ENCODE measurements at places on chromosomes 6 and 20. TPM values are rescaled to one million over a fixed set of nuclear protein-coding genes. Genes with fewer than 3 reads are reported as not detected.

F13A1 gene
- total RNA-seq: not detected

DNA sequence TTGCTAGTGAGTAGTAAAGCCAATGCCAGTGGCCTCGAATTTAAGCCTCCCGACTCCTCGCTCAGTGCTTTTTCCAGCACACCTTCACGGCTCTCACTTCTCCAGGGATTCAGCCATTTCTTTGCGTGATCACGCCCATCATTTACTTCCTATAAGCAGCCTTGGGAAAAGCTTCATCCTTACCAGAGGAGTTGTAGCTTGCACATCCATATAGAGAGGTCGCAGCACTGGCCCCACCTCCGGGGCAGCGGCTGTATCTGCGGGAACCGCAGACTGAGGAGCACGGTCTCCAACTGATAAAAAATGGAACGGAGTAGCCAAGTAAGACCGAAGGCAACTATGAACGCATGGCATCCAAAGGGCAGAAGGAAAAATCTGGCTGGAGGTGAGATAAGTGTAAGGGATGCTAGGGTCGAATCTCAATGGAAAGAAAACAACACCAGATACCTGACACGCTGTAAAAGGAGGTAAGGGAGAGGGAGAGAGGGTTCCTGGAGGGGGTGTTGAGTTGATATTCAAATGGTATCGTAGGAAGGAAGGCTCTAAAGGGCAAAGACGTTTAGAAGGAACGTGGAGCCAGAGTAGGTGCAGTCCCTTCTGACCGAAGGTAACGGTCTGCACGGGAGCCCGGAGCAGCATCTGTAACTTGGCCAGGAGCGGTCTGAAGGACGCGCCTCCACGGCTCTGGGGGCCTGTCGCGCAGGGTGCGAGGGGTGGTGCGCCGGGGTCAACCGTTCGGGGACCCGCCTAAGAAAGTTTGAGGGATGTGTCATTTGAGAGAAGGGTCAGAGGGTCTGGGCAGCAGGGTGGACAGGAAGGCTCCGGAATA is 640 bp downstream of the NFS1 start:
- H3K27me3 ChIP-seq: no peaks in the 10 kb centered on the region
- H3K4me3 ChIP-seq: peak overlapping the region; percentile 93
- H3K4me1 ChIP-seq: peaks cover 40% of the 10 kb centered on the region
- peak overlapping the region; percentile 81 for H3K27ac ChIP-seq
- DNase-seq: no peak

DNA sequence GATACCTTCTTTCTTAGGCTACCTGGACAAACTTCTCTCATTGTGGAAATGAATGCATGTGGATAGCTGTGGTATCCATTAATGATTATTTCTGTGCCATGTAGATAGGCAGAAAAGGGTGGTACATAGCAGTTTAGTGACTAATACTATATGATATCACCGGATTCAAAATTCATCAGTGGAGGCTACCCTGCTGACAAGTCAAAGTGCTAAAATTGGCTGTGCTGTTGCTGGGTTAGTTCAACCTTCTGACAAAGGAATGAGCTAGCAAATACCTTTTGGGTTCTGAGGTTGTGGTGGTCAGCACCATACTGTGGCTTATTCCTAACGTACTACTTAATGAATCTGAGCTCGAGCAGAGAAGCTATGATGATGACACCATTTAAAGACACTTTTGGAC is 109.1 kb downstream of the TFAP2B start:
- H3K27ac ChIP-seq: no peak overlapping the region
- no peaks in the 10 kb centered on the region for H3K27me3 ChIP-seq
- H3K4me1 ChIP-seq: no peaks in the 10 kb centered on the region
- H3K36me3 ChIP-seq: no peaks in the 10 kb centered on the region

- peaks cover 3% of the 10 kb centered on the region for H3K27me3 ChIP-seq
- no peak overlapping the region for H3K27ac ChIP-seq
- H3K4me3 ChIP-seq: no peak overlapping the region
- H3K4me1 ChIP-seq: no peaks in the 10 kb centered on the region
Measured at GRCh38 chr6:117397536-117398227, 28.1 kb downstream of the ROS1 start.

GDAP1L1 gene
- total RNA-seq: 0.50 TPM

DNA sequence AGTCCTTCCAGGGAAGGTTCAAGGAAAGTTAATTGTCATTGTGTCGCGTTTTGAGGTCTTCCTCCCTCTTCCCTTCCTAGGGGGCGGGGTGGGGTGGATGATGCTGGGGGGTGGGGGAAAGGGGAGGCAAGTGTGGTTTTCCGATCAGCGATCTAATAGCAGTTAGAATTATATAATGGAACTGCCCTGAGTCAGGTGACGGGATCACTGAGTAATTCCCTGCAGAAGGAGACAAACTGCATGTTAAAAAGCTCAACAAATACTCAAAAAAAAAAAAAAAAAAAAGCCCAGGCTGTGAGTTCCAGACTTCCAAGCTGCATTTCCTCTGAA is 240.4 kb downstream of the PHACTR1 start:
- DNase-seq: no peak
- H3K27ac ChIP-seq: no peak overlapping the region
- H3K36me3 ChIP-seq: no peaks in the 10 kb centered on the region
- H3K27me3 ChIP-seq: peaks cover 44% of the 10 kb centered on the region
- peak overlapping the region; percentile 66 for H3K4me3 ChIP-seq

GRCh38 chr6:138250513-138251247 is 32.4 kb upstream of the PBOV1 start:
- DNase-seq: no peak
- no peaks in the 10 kb centered on the region for H3K36me3 ChIP-seq
- no peak overlapping the region for H3K4me3 ChIP-seq

GRCh38 chr6:68976260-68976659 is 341.2 kb downstream of the ADGRB3 start:
- H3K4me1 ChIP-seq: no peaks in the 10 kb centered on the region
- no peaks in the 10 kb centered on the region for H3K36me3 ChIP-seq
- no peak overlapping the region for H3K27ac ChIP-seq
- no peak overlapping the region for H3K4me3 ChIP-seq
- H3K27me3 ChIP-seq: no peaks in the 10 kb centered on the region
- no peak for DNase-seq

DNA sequence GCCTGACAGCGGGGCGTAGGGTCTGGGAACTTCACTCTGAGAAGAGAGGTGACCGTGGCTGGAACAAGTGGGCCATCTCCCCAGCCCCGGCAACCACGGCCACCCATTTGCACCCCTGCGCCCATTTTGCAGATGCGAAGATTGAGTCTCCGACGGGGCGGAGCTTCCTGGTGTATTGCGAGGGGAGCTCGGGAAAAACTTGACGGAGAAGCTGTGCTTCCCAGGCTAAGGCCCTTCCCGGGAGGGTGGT is 653 bp downstream of the ZNF335 start:
- H3K27me3 ChIP-seq: no peaks in the 10 kb centered on the region
- H3K4me3 ChIP-seq: peak overlapping the region; percentile 93
- peak; percentile 62 for DNase-seq

MEI4 gene
- total RNA-seq: not detected

- peaks cover 54% of the 10 kb centered on the region for H3K4me1 ChIP-seq
- no peak for DNase-seq
- H3K36me3 ChIP-seq: peaks cover 4% of the 10 kb centered on the region
- H3K27me3 ChIP-seq: no peaks in the 10 kb centered on the region
- H3K27ac ChIP-seq: no peak overlapping the region
Measured at GRCh38 chr6:108581237-108581931, 20.7 kb downstream of the FOXO3 start.

DNA sequence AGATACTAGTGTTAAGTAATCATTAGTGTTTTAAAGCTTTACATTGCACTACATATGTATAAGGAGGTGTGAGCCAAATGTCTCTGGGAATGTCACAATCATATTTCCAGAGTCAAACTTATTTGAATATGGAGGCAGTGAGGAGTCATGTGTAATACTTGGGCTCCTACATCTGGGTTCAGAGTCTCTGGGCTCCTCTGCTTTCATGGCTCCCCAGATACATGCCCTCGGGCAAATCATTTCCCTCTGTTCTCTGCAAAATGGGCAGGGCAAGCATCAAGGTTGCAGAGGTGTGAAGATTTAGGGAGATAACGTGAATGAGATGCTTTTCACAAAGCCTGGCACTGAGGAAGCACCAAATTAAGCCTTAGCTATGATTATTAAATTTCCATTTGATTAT is 138.3 kb upstream of the SGK1 start:
- no peak for DNase-seq
- H3K36me3 ChIP-seq: no peaks in the 10 kb centered on the region
- H3K4me3 ChIP-seq: no peak overlapping the region
- no peaks in the 10 kb centered on the region for H3K27me3 ChIP-seq
- peaks cover 6% of the 10 kb centered on the region for H3K4me1 ChIP-seq

DNA sequence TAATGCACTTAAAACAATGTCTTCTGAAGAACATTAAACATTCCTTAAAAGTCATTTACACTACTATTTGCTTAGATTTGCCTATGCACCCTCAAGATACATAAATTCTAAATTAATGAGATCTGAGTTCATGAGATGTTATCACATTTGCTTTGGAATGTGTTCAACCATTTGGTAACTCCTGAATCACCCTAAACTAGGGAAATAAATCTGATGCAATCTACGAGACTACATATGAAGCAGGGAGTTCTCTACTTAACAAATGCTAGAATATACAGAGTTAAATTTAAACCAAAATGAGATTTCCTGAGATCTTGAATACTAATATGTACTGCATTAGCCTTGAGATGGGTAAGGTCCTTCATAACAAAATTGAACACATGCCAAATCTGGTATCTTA is 170.1 kb downstream of the CLIC5 start:
- H3K36me3 ChIP-seq: no peaks in the 10 kb centered on the region
- H3K4me1 ChIP-seq: no peaks in the 10 kb centered on the region
- H3K27ac ChIP-seq: no peak overlapping the region

DNA sequence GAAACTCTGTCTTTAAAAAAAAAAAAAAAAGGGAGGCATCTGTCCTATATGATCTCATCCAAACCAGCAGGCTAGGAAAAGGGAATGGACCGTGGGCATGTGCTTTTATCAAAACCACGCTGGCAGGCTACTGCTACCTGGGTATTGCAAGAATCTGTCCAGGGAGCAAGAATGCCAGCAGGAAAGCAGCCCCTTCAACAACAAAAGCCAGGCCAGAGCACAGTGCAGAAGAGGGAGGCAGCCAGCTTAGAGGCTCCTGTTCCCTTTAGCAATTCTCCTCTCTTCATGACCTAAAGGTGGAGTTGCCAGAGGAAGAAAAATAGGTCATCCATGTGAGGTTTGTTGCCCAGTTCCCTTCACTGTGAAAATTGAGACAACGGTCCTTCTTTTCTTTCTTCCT is 18.2 kb downstream of the TBC1D20 start:
- no peak overlapping the region for H3K4me3 ChIP-seq
- H3K4me1 ChIP-seq: peaks cover 14% of the 10 kb centered on the region
- no peak for DNase-seq
- H3K27me3 ChIP-seq: no peaks in the 10 kb centered on the region
- H3K27ac ChIP-seq: no peak overlapping the region

DNA sequence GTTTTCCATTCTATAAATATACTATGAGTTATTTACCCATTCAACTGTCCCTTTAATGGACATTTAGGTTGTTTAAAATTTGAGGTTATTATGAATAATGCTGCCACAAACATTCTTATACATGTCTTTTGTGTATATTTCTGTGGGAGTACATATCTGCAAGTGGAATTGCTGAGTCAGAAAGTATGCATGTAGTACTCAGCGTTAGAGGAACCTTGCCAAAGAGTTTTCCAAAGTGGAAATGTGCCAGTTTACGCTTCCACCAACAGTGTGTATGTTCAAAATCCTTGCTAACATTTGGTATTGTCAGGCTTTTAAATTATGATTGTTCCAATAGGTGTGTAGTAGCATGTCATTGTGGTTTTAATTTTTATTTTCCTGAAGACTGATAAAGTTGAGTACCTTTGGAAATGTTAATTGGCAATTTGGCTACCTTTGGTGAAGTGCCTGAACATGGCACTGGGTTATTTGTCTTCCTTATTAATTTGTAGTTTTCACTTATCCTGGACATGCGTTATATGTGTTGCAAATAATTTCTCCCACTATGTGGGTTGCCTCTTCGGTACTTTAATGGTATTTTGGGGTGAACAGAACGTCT is 341.2 kb downstream of the CD83 start:
- H3K36me3 ChIP-seq: no peaks in the 10 kb centered on the region
- H3K4me3 ChIP-seq: no peak overlapping the region
- H3K27ac ChIP-seq: no peak overlapping the region
- no peaks in the 10 kb centered on the region for H3K27me3 ChIP-seq
- peaks cover 18% of the 10 kb centered on the region for H3K4me1 ChIP-seq
- DNase-seq: no peak

ANKRD66 gene
- not detected for total RNA-seq

POM121L2 gene
- not detected for total RNA-seq

GRCh38 chr6:138250053-138250452 is 31.8 kb upstream of the PBOV1 start:
- no peak overlapping the region for H3K27ac ChIP-seq
- no peaks in the 10 kb centered on the region for H3K36me3 ChIP-seq
- H3K27me3 ChIP-seq: peaks cover 2% of the 10 kb centered on the region
- no peak for DNase-seq
- no peak overlapping the region for H3K4me3 ChIP-seq

GTSF1L gene
- total RNA-seq: not detected

GRCh38 chr6:37623666-37624065 is 74.0 kb downstream of the MDGA1 start:
- no peak overlapping the region for H3K4me3 ChIP-seq
- no peak overlapping the region for H3K27ac ChIP-seq
- H3K27me3 ChIP-seq: peaks cover 6% of the 10 kb centered on the region
- no peaks in the 10 kb centered on the region for H3K36me3 ChIP-seq

DNA sequence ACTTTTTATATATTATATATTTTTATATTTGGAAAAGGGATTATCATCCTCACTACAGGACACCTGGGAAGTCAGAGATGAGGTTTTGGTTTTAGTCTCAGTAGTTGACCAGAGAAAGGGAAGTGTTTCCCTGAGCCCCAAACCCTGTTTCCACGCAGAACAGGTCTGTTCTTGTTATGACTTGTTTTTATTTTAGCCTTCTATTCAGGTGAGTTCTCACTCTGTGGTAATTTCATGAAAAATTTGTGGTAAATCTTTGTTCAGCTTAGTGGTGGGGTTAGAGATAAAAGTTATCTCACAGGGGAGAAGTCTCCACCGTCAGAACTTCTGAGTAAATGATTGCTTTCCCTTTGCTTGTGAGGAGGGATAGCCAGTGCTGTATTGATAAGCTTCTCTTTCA is 224.9 kb downstream of the FARS2 start:
- H3K27me3 ChIP-seq: no peaks in the 10 kb centered on the region
- no peak overlapping the region for H3K27ac ChIP-seq
- peaks cover 6% of the 10 kb centered on the region for H3K36me3 ChIP-seq
- no peak for DNase-seq

DNA sequence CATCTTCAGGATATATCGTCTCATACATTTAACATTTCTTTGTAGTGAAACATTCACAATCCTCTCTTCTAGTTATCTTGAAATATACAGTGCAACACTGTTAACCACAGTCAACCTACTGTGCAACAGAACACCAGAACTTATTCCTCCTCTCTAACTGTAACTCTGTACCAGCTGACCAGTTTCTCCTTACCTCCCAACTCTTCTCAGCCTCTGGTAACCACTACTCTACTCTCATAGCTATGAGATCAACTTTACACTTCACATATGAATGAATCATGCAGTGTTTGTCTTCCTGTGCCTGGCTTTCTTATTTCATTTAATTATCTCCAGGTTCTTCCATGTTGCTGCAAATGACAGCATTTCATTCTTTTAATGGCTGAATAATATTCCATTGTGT is 337.6 kb downstream of the BTBD9 start:
- no peak overlapping the region for H3K27ac ChIP-seq
- H3K36me3 ChIP-seq: peaks cover 4% of the 10 kb centered on the region
- H3K27me3 ChIP-seq: no peaks in the 10 kb centered on the region

Data from activated naive CD4-positive, alpha-beta T cell treated with anti-CD3 and anti-CD28 coated beads for 36 hours (primary cell).